ENCODE measurements at places on chromosomes 5 and 9. TPM values are rescaled to one million over a fixed set of nuclear protein-coding genes. Genes with fewer than 3 reads are reported as not detected.

C5orf58 gene
- polyA plus RNA-seq = not detected

LIFR gene
- 12.7 TPM for polyA plus RNA-seq

ZNF354B gene
- 5.3 TPM for polyA plus RNA-seq

PCDHA5 gene
- polyA plus RNA-seq = not detected

PCDHB16 gene
- polyA plus RNA-seq = 0.66 TPM

DNA sequence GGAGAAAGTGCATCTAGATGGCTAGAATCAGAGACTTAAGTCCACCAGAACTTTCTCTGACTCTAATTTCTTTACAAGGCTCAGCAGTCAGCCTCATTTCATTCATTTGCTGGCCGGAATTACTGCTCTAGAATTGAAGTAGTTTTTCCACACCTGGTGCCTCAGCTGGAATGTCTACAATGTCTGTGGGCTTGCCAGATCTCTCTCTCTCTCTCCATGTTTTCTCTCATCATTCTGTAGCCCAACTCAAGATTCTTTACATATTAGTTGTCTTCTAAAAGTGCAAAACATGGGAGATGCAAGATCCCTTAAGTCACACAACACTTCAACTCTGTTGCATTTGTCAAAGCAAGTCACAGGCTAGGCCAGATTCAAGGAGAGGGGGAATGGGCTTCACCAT is 103.9 kb upstream of the TAF11L2 start:
- no peak for DNase-seq

DNA sequence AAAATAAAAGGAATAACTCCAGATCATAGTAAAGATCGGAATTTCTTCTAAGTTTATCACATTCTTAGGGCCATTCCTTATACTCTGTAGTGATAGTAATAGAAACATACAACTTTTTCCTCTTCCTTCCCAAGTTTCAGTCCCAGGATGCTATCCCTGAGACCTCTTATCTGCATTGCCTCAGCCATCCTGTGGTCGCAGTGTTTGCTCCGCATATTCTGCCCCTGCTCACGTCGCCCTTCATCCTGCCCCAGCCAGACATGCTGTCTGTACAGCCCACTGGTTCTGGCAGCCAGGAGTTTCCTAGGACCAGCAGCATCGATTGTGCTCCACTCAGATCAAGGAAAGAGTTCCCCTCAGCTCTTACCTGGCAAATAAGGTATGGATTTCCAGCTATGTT is 132.7 kb upstream of the ERCC6L2 start:
- DNase-seq = no peak

- no peak for DNase-seq
Measured at GRCh38 chr9:4662989-4663792, 1.1 kb downstream of the PLPP6 start.

DNA sequence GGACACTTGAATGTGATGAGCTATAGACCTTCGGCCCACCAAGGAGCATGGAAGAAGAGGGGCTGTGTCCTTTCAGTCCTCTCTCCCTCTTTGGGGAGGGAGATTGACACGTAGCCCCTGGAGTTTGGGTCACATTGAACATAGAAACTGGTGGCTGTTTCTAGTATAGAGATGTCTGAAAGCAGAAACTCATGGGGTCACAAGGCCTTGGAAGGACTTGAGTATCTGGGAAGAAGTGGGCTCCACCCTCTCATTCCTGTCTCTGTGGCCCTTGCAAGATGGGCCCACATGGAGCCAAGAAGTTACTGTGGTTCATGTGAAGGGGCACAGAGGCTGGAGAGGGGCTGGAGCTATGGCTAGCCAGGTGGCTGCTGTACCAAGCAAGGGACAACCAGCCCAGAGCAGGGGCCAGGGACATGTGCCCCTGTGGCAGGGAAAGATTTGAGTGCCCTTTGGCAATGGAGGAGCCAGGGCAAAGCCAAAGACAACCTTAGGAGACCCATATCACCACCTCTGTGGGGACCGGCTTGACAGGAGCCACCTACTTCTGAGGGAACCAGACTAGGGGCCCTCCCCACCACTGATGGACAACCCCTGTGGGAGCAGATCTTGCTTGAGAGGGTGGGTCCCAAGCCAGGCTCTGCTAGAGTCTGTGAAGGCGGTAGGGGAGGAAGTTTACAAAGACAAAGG is 12.8 kb upstream of the ANGPTL2 start:
- DNase-seq = no peak

DNA sequence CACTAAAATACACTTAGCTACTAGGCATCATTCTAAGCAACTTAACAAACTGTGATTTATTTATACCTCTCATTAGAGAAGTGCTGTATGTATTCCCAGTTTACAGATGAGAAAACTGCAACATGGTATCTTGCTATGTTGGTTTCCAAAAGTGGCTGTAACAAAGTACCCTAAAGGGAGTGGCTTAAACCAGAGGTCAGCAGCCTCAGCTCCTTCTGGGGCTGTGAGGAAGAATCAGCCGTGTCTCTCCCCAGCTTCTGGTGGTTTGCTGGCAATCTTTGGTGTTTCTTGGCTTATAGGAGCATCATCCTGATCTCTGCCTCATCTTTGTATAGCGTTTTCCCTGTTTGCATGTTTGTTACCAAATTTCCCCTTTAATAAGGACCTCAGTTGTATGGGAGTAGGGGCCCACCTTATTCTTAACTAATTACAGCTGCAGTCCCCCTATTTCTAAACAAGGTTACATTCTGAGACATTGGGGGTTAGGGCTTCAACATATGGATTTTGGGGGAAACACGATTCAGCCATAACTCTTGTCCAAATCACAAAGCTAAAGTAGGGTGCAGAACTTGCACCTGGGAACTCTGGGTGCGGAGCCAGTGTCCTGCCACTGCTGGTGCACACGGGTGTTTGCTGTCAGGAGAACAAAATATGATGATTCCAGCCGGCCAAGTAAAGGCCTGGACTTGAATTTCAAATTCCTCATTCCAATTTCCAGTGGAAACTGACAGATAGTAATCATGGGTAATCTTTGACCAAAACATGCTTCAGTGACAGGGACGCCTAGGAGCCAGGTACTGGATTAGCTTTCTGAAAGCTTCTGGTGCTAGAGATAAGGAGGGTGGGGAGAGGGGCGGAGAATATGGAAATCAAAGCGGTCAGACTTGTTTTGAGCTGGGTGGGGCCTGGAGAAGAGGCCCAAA is 43.3 kb downstream of the RAI14 start:
- no peak for DNase-seq

DNA sequence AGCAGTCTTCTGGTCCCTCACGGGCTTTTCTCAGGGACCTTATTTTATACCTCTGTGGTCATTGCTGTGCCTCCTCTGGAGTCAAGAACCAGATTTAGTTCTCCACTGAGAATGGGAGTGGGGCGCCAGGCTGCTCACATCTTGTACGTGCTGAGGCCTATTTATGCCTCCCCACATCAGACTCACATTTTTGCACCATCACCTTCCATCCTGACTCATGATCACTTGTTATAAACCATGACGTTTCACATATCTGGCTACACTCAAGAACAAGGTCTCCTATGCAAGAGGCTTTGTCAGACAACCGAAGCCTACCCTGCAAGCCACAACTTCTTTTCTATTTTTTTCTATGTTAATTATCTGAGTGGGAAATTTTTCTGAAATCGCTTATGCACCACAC is 10.7 kb downstream of the PRUNE2 start:
- DNase-seq = no peak

DNA sequence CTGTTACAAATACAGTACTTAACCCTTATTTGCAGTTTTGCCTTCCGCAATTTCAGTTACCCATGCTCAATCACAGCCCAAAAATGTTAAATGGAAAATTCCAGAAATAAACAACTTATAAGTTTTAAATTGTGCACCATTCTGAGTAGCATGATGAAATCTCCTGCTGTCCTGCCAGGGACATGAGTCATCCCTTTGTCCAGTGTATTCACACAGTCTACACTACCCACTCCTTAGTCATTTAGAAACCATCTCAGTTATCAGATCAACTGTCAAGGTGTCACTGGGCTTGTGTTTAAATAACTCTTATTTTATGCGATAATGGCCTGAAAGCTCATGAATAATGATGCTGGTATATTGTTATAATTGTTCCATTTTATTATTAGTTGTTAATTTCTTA is 95.8 kb downstream of the PLCXD3 start:
- peak; percentile 70 for DNase-seq

GRCh38 chr5:10329820-10330481 is 22.2 kb upstream of the CMBL start:
- peak; percentile 66 for DNase-seq

DNA sequence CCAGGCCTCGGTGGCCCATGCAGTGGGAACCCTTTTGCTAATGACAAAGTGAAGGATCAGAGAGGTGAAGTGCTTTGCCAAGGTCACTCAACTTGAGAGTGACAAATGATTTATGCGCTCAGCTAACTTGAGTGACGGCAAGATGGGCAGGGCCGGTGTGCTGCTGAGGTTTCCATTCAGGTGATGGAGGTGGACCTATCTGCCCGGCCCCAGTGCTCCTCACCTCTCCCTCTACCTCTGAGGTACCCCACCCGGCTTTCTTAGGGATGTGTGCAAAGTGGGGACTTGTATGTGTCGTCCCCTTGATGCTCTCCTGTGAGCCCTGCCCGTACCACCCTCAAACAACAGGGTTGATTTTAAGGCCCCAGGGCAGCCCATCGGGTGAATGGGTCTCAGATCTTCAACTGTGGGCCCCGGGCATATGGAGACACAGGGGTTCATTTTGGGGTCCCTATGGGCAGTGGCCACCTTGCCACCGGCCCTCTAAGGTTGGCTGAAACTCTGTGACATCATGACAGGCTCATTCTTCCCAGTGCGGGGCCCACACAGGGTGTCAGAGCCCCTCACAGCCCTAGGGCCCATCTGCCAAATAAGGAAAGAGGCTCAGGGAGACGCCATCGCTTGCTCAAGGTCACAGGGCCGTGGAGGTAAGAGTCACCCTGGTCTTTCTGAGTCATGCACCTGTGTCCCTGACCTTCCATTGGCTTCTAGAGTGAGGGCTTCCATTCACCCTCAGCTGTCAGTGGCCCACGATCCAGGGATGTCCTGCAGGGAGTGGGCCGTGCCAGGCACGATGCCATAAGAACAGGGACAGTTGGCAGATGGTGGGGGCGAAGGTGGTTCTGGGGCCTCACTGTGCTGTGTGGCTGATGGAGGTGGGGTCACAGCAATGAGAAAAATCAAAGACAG is 170.6 kb upstream of the MVB12B start:
- DNase-seq = no peak

- DNase-seq = no peak
Measured at GRCh38 chr5:135455876-135456237, 3.7 kb upstream of the TIFAB start.

DNA sequence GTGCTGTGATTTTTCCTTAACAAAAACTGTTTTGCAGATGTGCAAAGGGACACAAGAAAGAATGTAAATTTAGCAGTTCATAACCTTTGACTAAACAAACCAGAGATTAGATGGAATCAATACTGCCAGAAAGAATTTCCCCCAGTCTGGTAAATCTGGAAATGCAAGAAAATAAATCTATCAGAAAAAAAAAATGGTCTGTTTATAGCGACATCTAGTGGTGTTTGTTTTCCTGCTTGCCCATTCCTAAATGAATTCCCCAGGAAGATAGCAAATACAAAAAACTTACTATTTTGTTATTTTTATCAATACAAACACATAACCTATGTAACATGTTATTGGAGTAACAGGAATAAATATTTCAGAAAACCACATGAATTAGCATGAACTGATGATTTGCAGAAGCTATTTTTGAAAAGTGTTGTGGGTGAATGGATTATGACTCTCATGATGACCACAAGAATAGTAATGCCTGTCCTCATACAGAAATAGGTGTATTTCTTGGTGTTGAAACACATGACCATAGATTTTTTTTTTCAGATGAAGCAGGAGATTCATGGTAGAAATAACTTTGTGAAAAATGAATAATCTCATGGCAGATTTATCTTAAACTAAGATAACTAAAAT is 1703.8 kb downstream of the MAT2B start:
- no peak for DNase-seq

DNA sequence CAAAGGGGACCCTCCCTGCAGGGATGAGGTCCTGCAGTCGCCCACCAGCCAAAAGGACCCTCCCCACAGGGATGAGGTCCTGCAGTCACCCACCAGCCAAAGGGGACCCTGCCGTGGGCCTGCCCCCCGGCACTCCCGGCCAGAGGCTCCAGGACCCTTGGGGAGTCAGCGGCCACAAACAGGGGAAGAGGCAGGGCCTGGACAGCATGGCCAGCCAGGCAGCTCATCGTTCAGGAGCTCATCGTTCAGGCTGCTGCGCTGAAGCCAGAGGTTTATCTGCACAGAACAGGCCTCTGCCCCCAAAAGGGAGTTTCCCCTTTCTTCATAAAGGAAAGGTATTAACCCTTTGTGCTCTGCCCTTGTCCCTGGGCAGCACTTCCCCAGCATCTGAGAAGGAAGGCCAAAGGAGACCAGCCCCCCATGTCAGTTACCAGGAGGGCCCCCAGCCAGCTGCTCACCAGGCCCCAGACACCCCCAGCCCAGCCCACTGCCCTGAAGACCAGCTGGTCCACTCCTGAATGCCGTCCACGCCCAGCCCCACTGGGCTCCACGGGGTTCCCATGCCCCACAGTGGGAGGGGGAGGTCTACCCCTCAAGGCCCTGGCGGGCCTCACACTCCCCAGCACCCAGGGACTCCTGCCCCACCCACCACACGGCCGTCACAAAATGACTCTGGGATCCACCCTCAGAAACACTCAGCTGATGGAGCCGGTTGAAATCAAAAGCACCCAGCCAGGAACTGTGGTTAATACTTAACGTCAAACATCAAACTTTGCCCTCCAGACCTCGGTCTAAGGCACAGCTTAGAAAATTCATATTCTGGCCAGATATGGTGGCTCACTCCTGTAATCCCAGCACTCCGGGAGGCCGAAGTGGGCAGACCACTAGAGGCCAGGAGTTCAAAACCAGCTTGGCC is 6.3 kb downstream of the SLC12A7 start:
- no peak for DNase-seq

DNA sequence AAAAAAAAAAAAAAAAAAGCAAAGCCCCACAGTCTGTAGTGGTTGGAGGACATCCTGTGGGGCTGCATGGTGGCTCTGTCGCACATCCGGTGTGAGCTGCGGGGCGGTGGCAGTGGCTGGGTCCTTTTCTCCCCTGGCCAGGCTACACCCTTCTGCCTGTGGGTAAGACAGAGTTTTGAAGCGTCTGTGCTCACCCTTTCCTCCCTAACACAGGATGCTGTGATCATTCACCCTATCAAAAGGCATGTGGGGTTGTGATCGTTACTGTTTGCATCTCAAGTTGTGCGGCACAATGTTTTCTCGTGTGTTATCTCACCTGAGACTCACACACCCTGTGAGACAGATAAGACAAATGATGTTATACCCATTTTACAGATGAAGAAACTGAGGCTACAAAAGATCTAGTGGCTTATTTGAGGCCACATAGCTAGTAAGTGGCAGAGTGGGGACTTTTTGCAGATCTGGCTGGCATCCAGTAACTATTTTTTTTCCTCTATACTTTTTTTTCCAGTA is 17.5 kb downstream of the IRF1 start:
- DNase-seq = no peak
